ENCODE measurements at places on chromosomes 2 and 18.

- DNase-seq, result no peak
Measured at GRCh38 chr2:60498127-60498815, 55.2 kb downstream of the BCL11A start.

GRCh38 chr18:8051453-8051852, 484.3 kb downstream of the PTPRM start:
- no peak for DNase-seq

DNA sequence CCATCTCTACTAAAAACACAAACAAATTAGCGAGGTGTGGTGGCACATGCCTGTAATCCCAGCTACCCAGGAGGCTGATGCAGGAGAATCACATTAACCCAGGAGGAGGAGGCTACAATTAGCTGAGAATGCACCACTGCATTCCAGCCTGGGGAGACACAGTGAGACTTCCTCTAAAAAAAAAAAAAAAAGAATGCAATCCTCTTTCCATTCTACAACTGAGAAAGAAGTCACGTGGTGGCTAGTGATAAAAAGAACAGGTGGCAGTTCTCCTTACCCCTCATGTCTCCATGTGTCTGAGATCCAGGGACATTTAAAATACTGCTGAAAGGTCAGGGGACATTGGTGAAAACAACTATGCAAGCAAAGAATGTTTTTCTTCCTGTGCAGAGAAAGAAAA, 24.4 kb upstream of the GPR39 start:
- DNase-seq, result no peak

DNA sequence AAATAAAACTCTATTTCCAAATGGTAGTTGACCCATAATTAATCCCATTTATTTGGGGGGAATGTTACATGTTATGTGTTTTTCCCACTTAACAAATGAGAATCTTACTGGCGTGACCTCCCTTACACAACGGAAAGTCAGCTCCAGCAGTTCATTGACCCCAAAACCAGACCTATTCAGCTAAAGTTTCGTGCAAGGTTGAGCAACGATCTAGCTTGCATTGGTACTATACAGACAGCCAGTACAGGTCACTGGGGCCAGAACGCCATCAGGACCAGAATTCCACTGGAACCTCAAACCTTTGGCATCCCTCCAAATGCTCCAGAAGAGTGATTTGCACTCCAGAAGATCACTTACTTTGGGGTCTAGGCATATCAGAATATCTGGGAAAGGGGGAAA, 6.8 kb upstream of the CTAGE1 start:
- DNase-seq, result no peak

DNA sequence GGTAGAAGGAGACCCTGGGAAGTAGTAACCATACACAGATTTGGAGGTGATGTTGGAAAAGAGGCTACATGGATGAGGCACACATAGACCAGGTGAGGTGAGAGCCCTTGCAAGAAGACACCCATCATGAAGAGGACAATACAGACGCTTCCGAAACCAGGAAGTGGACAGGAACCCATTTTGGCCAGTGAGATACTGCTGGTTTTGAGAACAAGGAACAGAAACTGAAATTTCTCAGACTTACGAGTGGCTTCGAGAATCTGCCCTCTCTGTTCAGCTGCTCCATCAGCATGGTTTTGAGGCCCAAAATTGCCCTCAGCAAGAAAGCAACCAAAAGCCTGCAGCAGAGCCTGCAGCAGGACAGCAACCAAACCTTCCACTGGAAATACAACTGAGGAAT, 479.1 kb upstream of the NRXN1 start:
- DNase-seq, result no peak

DNA sequence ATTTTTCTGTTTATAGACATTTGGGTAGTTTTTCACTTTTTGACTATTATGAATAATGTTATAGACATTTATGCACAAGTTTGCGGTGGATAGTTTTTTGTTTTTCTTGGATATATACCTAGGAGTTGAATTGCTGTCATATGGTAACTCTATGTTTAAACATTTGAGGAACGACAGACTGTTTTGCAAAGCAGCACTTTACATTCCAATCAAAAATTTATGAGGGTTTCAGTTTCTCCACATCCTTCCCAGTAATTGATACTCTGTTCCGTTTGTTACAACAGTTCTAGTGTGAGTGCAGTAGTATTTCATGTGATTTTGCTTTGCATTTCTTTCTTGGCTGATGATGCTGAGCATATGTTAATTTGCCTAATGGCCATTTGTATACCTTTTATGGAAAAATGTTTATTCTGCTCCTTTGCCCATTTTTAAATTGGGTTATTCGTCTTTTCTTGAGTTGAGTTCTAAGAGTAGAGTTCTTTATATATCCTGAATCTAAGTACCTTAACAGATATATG, 617.3 kb upstream of the LRATD1 start:
- no peak for DNase-seq

DNA sequence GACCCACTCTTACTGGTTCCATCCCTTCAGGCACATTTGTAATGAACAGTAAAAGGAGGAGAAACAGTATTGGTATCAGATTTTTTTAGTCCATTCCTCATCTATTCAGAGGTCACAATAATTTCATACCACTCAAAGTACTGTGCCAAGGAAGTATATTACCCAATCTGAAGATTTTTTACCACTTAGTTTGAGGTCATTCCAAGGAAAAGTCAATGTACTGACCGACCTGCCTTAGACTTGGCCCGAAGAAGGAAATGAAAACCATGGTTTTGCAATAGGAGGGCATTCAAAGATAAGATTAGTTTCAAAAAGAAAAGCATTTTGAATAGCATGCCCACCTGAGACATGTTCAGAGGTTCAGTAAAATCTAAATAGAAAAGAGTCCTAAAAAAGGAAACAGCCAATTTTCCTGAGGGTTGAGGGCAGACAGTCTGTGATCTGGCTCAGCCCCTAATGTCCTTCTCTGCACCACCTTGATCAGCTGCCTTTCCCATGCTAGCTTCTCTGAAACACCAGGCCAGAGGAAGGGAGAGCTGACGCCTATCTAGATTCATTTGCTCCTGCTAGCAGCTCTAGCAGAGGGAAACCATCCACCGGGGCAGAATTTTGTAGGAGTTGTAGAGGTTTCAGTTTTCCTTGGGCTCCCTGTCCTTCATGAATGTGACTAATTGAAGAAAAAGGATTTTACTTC, 107.3 kb upstream of the FZD5 start:
- no peak for DNase-seq

DNA sequence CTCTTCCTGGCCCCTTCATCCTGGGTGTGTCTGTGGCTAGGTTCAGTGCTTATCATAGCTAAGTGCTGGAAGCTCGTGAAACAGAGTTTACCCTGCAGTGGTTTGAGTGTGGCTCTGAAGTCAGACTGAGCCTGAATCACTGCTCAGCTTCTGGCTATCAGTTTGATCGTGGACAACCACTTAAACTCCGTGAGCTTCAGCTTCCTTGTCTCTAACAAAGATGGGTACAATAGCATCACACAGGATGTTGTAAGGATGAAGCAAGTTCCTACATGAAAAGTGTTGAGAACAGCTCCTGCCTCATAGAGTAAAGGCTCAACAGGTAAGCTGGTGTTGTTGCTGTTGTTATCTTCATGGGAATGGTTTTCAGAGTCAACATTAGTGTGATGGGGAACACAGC, 210.3 kb downstream of the CLIP4 start:
- no peak for DNase-seq

DNA sequence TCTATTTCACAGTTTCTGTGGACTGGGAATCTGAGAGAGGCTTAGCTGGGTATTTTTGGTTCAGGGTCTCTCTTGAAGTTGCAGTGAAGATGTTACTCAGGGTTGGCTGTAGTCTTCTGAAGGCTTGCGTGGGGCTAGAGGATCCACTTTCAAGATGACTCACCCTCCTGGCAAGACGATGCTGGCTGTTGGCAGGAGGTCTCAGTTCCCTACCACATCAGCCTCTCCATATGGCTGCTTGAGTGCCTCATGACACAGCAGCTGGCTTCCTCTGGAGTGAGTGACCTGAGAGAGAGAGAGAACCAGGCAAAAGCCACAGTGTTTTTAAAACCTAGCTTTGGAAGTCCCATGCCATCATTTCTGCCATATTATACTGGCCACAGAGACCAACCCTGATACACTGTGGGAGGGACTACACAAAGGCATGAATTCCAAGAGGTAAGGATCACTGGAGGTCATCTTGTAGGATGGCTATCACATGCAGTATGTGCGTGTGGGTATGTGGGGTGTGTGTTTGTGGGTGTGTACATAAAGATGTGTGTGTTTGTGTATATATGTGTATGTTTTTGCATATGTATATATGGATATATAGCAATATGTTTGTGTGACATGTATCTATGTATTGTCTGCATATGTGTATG, 25.1 kb downstream of the DNPEP start:
- peak; percentile 88 for DNase-seq

DNA sequence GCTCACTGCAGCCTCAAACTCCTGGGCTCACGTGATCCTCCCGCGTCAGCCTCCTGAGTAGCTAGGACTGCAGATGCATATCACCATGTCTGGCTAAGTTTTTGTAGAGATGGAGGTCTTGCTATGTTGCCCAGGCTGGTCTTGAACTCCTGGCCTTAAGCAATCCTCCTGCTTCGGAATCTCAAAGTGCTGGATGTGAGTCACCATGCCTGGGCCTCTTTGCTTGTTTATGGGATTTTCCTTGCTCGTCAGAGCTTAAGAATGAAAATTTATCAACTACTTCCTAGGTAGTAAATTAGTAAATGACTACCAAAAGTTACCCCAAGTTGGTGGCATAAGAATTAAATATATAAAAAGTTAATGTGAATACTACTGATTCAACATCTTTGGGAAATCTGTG, 51.0 kb downstream of the ACTR3 start:
- no peak for DNase-seq

DNA sequence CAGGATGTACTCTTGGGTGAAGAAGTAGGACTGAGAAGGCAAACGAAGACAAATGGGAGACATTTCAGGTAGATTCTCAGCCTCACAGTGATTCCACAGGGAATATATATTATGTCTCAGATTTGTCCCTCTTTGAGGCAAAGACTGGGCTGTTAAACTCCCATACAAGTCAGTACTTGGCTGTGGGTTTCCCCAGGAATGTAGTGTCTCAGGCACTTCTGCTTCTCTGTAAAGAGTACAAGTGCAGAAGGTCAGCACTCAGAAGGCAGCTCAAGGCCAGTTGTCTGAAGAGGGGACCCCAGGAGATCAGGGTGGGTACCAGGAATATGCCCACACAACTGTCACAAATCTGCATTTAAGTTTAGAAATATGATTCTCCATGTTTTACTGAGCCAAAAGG, 39.9 kb upstream of the COBLL1 start:
- no peak for DNase-seq

DNA sequence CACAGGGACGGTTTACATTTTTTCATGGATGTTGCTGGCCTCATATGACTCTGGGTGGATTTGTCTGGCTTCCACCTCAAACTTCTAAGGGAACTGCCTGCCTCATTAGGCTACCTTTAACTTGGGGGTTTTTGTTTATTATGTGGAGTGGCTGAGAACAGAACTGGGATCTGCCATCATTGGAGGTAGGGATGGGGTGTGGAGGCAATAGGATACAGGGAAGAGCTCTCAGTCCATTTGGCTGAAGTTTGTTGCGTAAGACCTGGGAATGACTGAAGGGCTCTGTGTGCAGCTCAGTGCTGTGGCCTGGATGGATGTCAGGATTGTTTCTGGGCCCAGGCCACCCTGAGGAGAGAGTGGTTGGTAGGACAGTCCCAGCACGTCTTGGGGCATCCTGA, 31.2 kb downstream of the ASB1 start:
- peak; percentile 64 for DNase-seq

DNA sequence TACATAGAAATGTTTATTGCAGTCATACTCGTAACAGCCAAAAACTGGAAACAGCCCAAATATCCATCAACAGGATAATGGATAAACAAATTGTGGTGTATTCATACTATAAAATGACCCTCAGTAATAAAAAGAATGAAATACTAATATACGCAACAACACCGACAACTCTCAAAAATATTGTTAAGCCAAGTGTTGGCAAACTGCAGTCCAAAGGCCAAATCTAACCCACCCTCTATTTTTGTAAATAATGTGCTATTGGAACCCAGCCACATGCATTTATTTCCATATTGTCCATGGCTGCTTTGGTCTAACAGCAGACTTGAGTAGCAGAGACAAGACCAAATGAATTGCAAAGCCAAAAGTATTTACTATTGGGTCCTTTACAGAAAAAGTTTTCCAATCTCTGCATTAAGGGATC, 151.0 kb downstream of the MREG start:
- no peak for DNase-seq

- DNase-seq, result no peak
Measured at GRCh38 chr2:211045025-211045424, 488.6 kb downstream of the CPS1 start.

DNA sequence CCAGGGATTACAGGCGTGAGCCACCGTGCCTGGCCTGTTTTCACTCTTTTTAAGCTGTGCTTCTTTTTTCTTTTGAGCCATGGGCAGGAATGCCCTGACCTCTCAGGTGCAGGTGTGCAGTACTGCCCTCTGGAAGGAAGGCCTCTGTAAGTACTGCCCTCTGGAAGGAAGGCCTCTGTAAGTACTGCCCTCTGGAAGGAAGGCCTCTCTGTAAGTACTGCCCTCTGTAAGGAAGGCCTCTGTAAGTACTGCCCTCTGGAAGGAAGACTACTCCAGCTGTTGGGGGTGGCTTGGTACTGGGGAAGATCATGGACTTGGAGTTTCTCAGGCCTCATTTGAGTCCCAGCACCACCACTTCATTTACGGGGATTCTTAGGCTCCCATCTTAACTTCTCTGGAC, 248.5 kb upstream of the ID2 start:
- no peak for DNase-seq

GRCh38 chr18:27860701-27861107, 316.2 kb downstream of the CDH2 start:
- DNase-seq, result peak; percentile 24

DNA sequence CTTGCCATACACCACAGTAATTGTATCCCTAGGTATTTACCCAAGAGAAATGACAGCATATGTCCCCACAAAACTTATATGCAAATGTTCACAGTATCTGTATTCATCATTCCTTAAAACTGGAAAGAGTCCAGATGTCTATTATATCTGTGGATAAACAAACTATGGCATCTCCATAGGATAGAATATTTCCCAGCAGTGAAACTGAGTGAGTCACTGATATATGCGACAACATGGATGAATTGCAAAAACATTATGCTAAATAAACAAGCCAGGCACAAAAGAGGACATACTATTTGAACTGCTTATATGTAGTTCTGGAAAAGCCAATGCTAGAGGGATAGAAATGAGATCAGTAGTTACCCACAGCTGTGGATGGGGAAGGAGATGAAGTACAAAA, 359.4 kb upstream of the DSEL start:
- no peak for DNase-seq
